Stimulated activated CD4-positive, alpha-beta T cell treated with anti-CD3 and anti-CD28 coated beads, Interleukin-2, amount 100 ng/mL, for 48 hours (primary cell): ENCODE measurements at places on chromosomes 16 and 17.

DNA sequence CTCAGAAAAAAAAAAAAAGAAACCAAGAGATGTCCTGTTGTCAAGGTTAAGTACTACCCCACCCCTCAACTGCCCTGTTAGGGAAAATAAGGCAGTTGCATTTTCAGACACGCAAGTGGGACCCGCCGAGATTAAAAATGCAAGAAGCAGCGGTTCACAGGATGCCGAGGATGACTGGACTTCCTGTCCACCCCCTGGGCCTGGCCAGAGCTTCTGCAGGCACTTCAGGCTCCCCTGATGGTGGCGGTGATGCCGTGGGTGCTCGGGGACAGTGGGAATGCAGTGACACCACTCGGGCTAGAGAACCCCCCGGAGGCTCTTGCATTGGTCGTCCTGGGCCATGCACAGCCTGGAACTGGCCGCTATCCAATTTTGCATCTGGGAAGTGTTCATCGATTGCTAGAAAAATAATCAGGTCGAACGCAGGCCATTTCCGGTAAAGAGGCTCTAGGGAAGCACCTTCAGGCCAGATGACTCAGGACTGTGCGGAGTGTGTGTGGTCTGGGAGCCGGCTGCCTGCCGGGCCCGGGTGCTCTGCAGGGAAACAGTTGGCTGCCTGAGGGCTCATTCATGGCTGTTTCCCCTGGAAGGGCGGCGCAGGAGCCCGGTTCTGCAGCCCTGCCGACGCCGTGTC lies 13.4 kb upstream of the CRISPLD2 start:
- no peak for DNase-seq

- DNase-seq: no peak
Observed at GRCh38 chr16:53129281-53130158, 74.7 kb downstream of the CHD9 start.

GRCh38 chr17:58911741-58912343 lies 156.2 kb downstream of the PPM1E start:
- DNase-seq: no peak

DNA sequence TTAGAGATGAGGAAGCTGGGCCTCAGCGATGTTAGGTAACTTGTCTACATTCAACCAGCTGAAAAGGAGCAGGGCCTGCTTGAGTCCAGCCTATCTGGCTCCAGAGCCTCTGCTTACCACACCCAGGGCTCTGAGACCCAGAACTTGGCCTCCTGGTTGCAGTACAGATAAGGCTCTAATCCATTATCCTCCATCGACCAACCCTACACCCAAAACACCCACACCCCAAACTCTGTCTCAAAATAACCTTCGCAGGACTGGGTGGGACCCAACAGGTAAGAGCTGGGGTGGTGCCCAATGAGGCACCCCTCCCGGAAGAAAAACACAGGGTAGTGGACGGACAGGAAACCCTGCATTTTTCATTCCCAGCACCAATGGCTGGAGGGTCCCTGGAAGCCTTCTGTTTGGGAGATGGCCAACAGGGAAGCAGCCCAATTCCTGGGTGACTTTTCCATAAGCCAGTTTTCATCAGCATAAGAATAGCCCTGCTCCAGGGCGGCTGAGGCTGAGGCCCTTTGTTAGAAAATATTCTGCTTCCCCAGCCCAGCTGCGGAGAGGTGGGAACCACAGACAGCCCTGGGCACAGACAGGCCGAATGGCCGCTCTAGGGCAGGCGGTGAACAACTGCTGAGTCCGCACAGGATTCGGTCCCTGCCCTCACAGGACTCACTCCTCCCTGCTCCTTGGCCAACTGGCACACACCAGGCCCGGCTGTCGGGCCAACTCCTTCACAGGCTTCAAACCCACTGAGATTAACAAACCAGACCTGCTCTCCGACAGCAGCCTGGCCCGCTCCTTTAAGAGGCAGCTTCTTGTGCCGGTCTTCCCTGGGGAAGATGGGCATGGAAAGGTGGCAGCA lies 9.8 kb downstream of the SMIM5 start:
- no peak for DNase-seq

DNA sequence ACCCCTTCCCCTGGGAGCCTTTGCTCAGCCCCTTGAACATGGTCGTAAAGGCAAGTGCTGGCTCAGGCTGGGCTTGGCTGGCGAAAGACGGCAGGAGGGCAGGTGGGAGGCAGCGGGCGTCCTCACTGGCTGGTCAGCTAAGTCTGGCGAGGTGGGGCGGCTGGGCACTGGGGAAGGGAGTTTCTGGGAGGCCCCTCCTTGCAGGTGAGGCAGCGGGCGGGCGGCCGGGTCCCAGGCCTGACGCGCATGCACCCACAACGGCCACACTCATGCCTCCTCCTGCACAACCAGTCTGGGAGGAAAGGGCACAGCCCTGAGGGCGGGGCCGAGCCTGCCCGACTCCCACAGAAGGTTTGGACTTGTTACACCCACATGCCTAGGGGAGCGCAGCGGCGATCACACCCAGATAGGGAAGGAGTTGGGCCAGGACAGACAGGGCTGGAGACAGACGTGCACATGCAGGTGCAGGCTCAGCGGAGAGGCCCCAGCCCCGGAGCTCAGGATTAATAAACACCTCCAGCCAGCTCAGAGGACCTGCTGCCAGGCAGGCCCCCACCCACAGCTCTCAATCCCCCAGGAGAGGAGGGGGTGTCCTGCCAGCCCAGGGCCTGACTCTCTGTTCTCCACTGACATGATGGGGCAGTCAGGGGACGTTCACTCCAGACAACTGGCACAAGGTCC lies at the start of gene EVPL:
EVPL (minus strand) TSS at position 148 of the 681 bp plus-strand sequence; CDS start at position 40, 108 bp downstream.
- no peak for DNase-seq

- DNase-seq: peak; percentile 92
Observed at GRCh38 chr17:2416010-2416734, 15.3 kb upstream of the MNT start.

DNA sequence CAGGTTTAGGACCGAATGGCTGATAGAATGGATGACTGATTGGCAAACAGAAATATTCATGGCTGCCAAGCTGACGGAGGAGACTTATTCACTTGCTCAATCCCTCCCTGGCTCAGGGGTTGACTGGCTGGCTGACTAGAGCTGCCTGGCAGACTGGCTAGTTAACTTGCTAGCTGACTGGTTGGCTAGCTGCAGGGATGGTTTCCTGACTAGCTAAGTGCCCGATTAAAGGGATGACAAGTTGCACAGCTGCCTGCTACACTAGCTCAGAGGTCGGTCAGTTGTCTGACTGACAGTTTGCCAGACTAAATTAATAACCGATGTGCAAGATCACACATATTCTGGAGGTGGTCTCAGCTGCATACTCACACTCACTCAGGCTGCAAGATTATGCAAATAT lies 1208.4 kb upstream of the CDH8 start:
- no peak for DNase-seq

GRCh38 chr16:87423429-87423828 lies 31.3 kb downstream of the MAP1LC3B start:
- no peak for DNase-seq

DNA sequence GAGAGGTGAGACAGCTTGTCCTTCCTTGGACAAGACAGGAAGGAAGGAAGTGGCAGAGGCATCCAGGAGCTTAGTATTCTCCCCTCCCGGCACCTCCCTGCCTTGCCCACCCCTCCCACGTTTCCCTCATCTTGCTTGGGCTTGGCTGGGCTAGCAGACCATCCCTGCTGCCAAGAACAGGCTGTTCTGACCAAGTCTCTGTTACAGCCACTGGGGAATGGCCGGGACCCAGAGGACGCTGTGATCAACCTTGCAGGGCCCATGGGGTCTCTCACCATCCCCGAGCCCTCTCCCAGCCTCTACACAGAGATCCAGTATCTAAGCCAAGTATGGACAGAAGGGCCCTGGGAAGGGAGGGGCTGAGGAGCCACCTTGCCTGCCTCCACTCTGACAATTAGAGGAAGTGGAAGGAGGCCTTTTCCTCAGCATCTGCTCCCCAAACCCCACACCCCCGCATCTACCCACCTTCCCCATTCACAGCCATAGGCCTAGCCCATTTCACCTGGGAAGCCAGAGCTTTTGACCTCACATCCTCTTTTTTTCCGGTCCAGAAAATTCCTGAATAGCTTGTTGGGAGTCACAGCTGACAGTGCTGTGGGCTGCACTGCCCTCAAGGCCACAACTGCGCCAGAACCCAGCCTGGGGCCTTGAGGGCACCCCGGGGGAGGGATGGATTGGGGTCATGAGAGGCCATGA lies 14.1 kb downstream of the CD300LG start:
- DNase-seq: no peak

DNA sequence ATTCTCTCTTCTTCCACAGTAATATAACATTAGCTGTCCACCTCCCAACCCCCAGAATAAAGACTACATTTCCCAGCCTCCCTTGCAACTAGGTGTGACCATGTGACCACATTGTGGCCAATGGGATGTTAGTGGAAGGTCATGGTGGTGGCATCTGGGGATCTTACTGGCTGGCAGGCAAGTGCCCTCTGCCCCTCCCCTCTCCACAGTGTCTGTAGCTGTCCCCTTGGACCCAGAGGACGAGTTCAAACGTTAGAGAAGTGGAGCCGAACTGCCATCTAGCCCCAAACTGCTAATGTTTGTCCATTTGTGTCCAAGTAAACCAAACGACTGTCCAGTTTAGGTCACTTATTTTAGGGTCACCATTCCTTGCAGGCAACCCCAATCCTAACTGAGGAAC lies 26.6 kb upstream of the KCNG4 start:
- peak; percentile 13 for DNase-seq

GRCh38 chr17:82097184-82097918 lies 685 bp downstream of the FASN start:
- peak; percentile 22 for DNase-seq

GRCh38 chr17:82718986-82719685 lies 2.6 kb downstream of the FN3KRP start:
- DNase-seq: no peak

DNA sequence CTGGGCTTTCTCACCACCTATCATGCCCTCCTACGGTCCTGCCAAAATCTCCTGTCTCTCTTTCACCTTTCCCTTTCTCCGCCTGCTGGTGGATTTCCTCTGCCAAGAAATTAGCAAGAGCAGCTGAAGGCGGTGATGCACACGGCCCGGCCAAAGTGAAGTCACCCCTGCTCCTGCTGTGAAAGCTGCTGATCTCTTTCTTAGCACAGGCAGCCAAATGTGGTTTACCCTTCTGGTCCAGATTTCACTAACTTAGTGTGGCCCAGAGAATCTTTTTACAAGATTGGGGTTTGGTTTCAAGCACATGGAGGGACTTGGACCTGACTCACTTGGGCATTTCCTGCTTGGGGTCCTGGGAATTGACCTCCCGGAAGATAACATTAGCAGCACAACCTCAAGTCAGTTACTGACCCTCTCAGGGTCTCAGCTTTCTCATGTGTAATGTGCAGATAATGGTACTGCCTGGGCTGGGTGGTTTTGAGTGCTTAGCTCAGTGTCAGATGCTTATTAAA lies 155.7 kb downstream of the SOCS1 start:
- DNase-seq: peak; percentile 66

- DNase-seq: no peak
Observed at GRCh38 chr17:55576237-55576995, 65.2 kb upstream of the SMIM36 start.

DNA sequence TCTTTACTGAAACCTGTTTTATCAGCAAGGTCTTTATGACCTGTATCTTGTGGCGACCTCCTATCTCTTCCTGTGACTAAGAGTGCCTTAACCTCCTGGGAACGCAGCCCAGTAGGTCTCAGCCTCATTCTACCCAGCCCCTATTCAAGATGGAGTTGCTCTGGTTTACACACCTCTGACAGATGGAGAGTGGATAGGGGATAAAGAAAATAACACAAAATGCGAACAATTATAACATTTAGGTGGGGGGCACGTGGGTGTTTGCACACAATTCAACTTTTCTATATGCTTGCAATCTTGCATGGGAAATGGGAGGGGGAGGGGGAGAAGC lies 83.3 kb downstream of the RMI2 start:
- no peak for DNase-seq

DNA sequence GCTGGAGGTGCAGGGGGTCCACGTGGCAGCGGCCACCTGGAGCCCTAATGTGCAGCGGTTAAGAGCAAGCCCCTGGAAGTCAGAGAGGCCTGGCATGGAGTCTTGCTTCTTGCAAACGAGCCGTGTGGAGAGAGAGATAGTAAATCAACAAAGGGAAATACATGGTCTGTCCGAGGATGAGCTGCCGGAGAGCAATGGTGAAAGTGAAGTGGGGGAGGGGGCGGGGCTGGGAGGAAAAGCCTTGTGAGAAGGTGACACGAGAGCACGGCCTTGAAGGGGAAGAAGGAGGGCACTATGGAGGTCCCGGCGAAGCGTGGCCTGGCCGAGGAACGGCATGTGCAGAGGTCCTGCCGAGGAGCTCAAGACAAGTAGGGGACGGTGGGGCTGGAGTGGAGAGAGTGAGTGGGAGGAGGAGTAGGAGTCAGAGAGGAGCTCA lies 6.0 kb upstream of the SERPINF1 start:
- no peak for DNase-seq

DNA sequence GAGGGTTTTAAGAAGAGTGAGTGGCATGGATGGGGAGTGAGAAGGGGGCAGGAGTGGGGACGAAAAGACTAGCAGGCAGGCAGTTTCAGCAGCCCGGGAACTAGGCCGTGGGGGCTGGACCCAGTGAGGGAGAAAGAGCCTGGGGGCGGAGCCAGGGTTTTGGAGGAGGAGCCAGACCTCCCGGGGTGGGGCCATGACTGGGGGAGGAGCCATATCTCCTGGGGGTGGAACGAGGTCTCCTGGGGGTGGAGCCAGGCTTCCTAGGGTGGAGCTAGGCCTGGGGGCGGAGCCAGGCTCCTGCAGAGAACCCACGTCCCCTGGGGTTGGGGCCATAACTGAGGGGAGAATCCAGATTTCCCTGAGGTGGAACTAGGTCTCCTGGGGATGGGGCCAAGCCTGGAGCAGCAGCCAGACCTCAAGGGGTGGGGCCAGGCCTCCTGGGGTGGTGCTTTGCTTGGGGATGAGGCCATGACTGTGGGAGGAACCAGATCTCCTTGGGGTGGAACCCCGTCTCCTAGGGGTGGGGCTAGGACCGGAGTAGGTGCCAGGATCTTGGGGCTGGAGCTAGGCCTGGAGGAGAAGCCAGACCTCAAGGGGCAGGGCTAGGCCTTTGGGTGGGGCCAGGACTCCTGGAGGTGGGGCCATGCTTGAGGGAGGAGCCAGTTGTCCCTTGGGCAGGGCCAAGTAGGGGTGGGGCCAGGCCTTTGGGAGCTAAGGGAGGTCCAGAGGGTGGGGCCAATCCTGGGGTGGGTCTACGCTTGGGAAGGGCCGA lies 41.7 kb upstream of the JPH3 start:
- peak; percentile 30 for DNase-seq

- no peak for DNase-seq
Observed at GRCh38 chr17:82794781-82795482, 43.1 kb downstream of the TBCD start.

DNA sequence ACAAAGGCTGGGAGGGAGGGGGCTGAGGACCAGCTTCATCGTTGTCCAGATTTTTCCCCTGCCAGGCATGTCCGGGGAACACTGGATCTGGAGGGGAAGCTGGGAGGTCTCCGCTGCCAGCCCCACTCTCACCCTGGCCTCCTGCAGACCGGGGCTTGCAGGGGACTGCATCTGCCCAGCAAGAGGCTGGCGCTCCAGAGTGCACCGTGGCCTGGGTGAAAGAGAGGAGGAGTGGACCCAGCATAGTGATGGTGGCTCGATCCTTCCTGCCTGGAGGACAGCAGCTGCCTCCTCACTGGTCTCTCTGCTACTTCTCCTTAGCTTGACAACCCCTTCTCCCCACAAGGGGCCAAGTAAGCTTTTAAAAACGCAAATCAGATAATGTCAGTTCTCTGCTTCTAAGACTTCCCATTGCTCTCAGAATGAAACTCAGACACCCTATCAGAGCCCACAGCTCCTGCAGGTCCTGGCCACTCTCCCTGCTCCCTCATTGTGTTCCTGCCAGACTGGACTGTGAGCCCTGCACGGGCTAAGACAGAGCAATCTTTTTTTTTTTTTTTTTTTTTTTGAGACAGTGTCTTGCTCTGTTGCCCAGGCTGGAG lies 15.0 kb downstream of the CPNE2 start:
- no peak for DNase-seq
